ENCODE measurements at places on chromosomes 16 and 17. TPM values are rescaled to one million over a fixed set of nuclear protein-coding genes. Genes with fewer than 3 reads are reported as not detected.
A peak's percentile ranks its signal among the peaks of the same experiment; 100 is the strongest.

The UTS2R gene
- total RNA-seq, result not detected

DNA sequence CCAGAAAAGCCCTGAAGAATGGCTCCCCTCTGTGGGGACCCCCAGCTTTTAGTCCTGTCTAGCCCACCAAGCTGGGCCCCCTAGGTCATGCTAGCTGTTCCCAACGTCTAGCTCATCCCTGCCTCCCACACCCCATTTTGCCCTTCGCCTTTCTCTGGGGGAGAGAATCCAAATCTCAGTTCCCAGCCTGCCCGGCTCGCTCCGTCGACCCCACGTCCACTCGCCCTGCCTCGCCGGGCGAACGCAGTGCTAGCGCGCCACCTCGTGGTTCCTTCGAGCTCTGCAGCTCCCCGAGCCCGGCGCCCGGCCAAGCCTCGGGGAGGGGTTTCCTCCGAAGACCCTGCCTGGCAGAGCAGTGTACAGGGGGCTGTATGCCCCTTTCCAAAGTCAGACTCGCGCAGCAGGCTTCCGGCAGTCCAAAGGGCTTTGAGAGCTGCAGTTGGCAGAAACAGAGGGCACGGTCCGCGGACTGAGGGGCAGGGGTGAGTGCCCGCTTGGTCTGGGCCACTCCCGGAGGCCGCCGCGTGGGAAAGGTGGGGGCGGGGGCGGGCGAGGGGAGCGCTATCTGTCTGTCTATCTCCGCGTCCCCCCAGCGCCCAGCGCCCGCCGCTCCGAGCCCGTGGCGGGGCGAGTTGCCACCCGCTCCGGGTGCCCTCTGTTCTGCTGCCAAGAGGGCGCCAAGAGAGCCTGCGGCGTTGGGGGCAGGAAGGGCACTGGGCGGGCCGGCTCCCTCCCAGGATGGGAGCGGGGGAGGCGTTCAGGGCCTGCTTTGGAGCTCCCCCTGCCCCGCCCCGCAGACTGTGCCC is 1.7 kb upstream of the DLX3 start:
- H3K27me3 ChIP-seq, result peaks cover 40% of the 10 kb centered on the region
- peak overlapping the region; percentile 42 for H3K4me3 ChIP-seq
- no peaks in the 10 kb centered on the region for H3K36me3 ChIP-seq
- no peak for DNase-seq
- no peak overlapping the region for H3K27ac ChIP-seq

GRCh38 chr17:27306276-27306835 is 12.4 kb downstream of the WSB1 start:
- no peak for DNase-seq
- no peaks in the 10 kb centered on the region for H3K27me3 ChIP-seq
- H3K4me1 ChIP-seq, result peaks cover 53% of the 10 kb centered on the region

DNA sequence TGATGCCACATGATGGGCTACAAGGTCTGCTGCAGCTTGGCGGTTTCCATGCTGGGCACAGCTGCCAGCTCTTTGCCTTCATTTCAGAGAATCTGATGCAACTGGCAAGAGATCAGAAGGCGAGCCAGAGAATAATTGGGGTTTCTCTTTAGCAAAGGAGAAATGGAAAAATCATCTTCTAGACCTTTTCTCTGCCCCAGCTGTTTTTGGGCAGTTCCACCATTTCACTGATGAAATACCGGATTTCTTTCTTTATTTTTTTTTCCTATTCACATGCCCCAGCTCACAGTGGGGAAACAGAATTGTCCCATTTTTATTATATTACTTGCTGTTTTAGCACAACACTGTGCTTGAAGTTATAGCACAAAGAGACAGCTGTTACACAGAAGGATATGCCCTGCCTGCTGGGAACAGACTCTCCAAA is 439.3 kb upstream of the GOT2 start:
- H3K27ac ChIP-seq, result no peak overlapping the region
- no peaks in the 10 kb centered on the region for H3K27me3 ChIP-seq
- H3K4me1 ChIP-seq, result no peaks in the 10 kb centered on the region
- no peaks in the 10 kb centered on the region for H3K36me3 ChIP-seq

The LRRC75A gene
- 4.4 TPM for total RNA-seq

All from sigmoid colon (tissue), 7 donors.